NCI-H1694 treated with DMSO at 0.1 percent for 48 hours (cell line): ENCODE measurements at places on chromosomes 5 and 9.
A peak's percentile ranks its signal among the peaks of the same experiment; 100 is the strongest.

DNA sequence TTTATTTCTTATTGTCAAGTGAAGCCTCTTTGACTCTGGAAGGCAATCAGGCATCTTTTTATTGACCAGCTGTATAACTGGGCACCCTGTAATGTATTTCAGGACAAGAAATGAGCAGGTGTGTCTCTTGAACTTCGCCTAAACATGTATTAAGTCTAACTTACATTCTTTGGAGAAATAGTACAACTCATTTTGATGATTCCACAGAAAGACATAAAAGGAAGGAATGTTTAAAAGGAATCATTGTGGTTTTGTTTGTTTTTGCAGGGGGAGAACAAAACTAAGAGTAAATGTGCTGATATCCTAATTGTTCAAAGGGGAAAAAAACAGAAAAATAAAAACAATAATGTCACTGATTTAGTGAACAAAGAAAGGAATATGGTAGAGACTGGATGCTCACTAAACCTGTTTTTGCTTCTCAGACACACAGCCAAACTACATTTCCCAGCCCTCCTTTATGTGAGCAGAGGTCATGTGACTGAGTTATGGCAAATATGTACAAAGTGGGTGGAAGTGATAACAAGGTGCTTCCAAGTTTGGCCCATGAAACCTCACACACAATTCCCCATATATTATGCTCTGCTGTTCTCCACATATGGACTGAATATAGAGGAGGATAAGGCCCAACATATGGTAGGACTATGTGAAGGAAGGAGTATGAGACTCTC is 150.6 kb upstream of the ACOT12 start:
- no peak for DNase-seq

DNA sequence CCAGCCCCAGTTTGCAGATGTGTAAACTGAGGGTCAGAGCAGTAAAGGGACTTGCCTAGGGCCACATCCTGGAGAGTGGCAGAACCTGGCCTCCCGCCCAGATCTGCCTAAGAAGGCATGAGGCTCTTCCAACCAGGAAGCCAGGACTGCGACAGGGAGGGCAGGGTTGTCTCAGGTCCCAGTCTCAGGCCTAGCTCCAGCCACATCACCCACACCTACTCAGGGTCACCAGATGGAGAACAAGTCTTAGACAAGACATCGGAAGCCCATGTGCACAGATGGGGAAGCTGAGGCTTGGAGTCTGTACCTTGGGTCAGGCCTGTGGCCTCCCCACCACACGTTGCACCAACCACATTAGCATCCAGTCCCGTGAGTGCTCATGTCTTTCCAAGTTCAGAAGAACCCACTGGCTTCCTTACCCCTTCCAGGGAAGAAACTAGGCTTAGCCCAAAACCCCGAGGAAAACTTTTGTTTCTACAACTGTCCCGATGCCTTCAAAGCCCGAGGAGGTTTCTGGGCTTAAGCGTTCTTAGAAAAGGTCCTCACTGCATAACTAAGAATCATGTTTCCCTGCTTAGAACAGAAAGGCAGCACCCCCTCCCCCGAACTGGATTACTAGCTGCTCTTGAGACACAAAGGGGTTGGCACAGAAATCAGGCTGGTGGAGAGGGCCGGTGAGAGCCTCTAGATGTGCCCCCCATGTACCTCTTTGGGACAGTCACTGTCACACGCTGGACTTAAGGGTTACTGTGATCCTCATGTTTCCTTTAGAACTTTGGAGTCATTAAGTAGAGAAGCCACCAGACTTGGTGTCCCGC is 2.2 kb downstream of the FAM78A start:
- no peak for DNase-seq

DNA sequence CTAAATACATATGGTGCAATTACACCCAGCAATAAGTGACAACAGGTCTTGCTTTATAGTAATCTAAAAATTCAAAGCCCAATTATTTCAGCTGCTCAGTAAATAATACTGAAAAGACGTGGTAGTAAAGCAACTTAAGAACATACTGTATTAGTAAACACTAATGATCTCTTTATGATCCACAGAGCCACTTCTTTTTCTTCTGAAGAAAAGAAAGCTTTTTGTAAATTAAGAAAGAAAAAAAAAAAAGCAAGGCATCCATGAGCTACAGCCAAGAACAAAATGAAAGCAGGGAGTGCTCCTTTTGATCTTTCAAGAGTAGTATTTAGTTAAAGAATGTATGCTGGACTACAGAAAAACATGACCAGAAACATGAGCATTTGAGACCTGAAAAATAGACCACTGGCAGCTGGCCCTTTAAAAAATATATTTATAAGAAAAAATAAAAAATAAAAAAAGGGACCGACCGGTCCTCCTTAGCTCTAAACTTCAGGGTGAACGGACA is 348.7 kb downstream of the GLIS3 start:
- DNase-seq: no peak

- no peak for DNase-seq
These were observed 48.6 kb upstream of the KCNMB1 start for GRCh38 chr5:170437621-170438375.

DNA sequence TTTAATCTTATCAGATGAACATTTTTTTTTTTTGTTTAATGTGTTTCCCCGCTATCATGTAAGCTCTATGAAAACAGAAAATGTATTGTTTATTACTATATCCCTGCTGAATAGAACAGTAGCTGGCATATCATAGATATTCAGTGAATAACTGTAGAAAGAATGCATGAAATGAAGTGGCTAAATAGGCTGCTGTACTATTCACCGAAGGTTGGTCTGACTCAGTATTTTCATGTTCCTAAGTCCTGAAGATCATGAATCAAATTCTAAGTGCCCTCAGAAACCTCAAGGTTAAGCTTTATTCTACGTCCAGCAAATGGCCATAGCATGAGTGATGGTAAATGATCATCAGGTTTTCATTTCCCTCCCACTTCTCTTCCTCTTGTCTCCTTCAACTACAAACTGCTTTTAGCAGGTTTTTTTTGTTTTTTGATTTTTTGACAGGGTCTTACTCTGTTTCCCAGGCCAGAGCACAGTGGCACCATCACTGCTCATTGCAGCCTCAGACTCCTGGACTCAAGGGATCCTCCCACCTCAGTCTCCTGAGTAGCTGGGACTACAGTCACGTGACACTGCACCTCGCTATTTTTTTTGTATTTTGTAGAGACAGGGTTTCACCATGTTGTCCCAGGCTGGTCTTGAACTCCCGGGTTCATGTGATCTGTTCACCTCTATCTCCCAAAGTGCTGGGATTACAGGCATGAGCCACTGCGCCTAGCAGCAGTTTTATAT is 19.1 kb upstream of the ZFAND5 start:
- DNase-seq: no peak

GRCh38 chr5:154642499-154643245 is 112.5 kb upstream of the LARP1 start:
- DNase-seq: peak; percentile 17

- no peak for DNase-seq
These were observed 375.9 kb upstream of the TLE4 start for GRCh38 chr9:79195879-79196278.

DNA sequence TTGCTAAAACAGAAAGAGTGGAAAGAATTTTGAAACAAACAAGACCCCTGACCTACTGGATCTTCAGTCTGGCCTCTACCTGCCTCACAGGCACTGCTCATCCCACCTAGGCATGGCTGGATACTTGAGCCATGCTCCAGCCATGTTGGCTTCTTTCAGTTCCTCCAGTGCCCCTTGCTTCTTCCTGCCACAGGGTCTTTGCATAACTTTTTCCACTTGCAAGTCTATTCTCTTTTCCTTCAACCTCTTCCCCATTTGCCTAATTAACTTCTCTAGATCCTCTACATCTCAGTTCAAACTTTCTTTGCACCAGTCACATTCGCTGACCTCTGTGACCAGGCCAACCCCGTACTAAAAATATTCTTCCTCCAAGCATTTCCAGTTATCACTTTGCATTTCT is 50.4 kb downstream of the STARD4 start:
- no peak for DNase-seq

- DNase-seq: no peak
These were observed 105.5 kb upstream of the CPEB4 start for GRCh38 chr5:173782671-173783101.

GRCh38 chr9:127506117-127506813 is 55.0 kb downstream of the LRSAM1 start:
- DNase-seq: no peak
